ENCODE measurements at places on chromosomes 2 and 18. TPM values are rescaled to one million over a fixed set of nuclear protein-coding genes. Genes with fewer than 3 reads are reported as not detected.

DNA sequence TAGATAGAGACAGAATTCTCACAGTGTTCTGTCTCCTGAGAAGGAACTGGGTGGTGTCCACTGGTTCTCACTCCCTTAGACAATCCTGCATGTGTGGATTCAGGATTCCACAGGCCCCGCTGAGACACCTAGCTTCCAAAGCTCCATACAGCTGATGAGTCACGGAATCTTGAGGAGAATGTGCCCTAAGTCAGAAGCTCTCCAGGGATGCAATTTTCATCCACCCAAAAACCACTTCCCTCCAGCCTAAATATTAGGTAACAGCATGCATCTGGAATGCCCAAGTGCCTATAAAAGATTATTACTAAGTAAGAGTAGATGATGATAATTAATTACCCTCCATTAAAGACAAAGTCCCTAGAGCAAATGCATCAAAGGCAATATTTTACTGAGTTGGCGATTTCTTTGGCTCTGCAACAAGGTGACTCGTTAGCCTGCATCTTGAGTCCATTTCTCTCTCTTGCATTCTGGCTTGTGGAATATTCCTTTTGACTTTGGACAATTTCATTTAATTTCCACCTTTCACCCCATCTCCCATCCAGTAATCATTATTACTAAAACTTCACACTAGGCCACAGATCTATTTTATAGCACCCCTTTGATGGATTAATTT, 475.1 kb downstream of the TNS1 start:
- DNase-seq: no peak

DNA sequence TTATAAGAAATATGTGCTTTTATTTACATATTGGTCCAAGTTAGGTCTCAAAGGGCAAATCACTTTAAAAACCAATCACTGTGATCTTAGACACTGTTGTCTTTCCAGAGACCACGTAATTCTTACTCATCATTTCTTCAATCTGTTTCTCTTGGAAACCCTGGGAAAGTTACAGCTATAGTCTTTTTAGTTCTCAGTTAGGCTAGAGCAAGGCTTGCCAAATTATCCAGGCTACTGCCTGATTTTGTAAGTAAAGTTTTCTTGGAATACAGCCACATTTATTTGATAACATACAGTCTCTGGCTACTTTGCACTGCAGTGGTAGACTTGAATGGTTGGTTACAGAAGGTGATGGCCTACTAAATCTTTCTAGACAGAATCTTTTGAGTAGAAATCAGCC, 106.0 kb downstream of the KIAA1328 start:
- no peak for DNase-seq

- DNase-seq: no peak
Measured at GRCh38 chr2:33491441-33492084, 15.1 kb downstream of the RASGRP3 start.

The AOX1 gene
- total RNA-seq: 0.82 TPM

- DNase-seq: peak; percentile 52
Measured at GRCh38 chr2:233439191-233439590, 84.9 kb downstream of the DGKD start.

DNA sequence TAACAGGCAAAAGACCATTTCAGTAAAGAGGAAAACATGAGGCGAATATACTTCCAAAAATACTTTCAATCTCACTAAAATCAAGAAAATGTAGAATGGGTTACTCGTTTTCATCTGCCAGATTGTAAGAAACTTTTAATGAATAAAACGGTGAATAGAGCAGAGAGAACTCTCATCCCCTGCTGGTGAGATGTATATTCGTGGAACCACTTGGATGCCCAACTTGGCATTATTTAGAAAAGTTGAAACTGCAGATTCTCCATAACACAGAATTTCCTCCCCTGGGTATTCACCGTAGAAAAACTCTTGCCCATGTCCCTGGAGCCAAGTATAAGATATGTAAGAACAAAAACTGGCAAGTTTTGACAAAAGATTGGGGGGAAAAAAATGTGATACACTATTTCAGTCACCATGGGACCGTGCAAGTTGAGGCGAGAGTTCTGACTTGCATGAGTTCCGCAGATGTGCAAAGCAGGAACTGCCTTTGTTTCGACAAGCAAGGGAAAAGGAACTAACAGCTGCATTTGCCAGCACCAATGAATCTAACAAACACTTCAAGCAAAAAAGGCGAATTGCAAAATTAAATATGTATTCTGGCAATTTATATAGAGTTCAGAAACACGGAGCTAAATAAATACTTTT, 14.8 kb downstream of the TIMM21 start:
- DNase-seq: no peak

DNA sequence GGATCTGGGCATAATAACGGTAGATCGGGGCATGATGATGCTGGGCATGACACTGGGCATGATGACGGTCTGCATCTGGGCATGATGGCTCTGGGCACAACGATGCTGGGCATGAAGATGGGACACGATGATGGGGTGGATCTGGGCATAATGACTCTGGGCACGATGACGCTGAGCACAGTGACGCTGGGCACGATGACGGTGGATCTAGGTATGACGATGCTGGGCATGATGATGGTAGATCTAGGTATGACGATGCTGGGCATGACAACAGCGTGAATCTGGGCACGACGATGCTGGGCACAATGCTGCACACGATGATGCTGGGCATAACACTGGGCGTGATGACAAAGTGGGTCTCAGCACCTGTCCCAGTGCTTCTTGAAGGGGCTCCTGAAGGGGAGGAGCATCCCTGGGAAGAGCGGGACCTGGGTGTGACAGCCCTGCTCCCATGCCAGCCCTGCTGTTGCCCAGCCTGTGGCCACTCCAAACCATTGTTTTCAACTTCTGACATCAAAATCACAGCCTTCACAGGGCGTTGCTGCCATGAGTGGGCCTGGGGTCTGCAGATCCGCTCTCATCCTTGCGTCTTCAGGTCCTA, 30.4 kb upstream of the ALLC start:
- no peak for DNase-seq
